ENCODE measurements at places on chromosomes 7 and 10.

- H3K27ac ChIP-seq: no peak overlapping the region
- no peak overlapping the region for H3K4me3 ChIP-seq
- no peaks in the 10 kb centered on the region for H3K36me3 ChIP-seq
- no peaks in the 10 kb centered on the region for H3K4me1 ChIP-seq
Observed at GRCh38 chr7:127114742-127115265, 137.9 kb downstream of the GRM8 start.

- H3K36me3 ChIP-seq: no peaks in the 10 kb centered on the region
- H3K27me3 ChIP-seq: no peaks in the 10 kb centered on the region
- no peak for DNase-seq
- H3K4me3 ChIP-seq: no peak overlapping the region
Observed at GRCh38 chr10:62979921-62980320, 153.2 kb upstream of the NRBF2 start.

DNA sequence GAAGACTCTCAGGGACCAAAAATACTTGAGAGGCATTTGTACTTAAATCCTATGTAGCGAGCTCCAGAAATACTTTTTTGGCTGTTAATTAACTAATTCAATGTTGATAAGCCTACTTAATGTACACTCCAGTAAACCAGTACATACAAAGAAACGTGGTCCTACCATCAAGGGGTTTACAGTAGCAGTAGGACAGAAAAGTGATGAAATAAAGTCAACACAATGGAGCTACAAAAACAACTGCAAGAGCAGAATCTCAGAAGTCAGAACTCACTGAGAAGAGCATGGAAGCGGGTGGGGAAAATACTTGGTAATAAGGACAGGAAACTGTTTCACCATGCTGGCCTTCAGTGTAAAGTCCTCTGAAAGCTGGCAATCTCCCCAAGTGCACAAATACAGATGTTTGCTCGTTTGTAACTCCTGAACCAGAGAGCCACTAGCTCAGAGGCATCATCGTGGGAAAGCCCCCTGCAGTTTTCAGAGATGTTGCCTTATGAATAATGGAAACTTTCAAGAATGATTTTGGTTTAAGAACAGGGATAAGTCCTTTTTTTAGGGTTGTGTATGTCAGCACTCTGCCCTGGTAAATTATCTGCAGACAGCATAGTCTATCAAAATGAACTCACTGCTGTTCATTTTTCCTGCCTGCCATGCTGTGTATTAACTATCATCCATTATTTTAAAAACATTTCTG is 233.2 kb downstream of the SORCS1 start:
- DNase-seq: no peak
- H3K4me3 ChIP-seq: no peak overlapping the region
- H3K36me3 ChIP-seq: no peaks in the 10 kb centered on the region
- no peaks in the 10 kb centered on the region for H3K4me1 ChIP-seq
- H3K27ac ChIP-seq: no peak overlapping the region
- H3K27me3 ChIP-seq: no peaks in the 10 kb centered on the region

- H3K36me3 ChIP-seq: no peaks in the 10 kb centered on the region
- DNase-seq: no peak
- no peaks in the 10 kb centered on the region for H3K4me1 ChIP-seq
- H3K4me3 ChIP-seq: no peak overlapping the region
- no peaks in the 10 kb centered on the region for H3K27me3 ChIP-seq
- H3K27ac ChIP-seq: no peak overlapping the region
Observed at GRCh38 chr7:154709840-154710520, 292.9 kb downstream of the PAXIP1 start.

DNA sequence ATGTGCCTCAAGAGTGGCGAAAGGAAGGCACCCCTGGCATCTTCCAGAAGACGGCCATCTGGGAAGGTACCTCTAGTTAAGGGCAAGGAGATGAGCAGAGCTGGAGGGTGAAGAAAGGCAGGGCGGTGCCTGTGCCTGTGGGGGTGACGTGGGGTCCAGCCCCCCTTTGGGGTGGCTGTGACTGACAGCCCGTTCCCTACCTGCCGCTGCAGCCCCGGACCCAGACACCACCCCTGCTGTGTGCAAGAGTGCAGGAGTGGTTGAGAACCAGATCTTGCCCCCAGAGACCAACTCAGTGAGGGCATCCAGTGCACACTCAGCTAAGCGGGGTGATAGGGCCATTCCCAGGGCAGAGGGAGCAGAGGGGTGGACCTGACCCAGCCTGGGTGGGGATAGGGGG is 4.3 kb upstream of the MUC17 start:
- no peak overlapping the region for H3K27ac ChIP-seq
- no peak overlapping the region for H3K4me3 ChIP-seq
- H3K4me1 ChIP-seq: no peaks in the 10 kb centered on the region
- no peak for DNase-seq
- H3K27me3 ChIP-seq: no peaks in the 10 kb centered on the region
